Sigmoid colon (tissue), 7 donors: ENCODE measurements at places on chromosomes 11 and 22. TPM values are rescaled to one million over a fixed set of nuclear protein-coding genes. Genes with fewer than 3 reads are reported as not detected.
A peak's percentile ranks its signal among the peaks of the same experiment; 100 is the strongest.

Gene PLXNB2
- 60.4 TPM for total RNA-seq

- DNase-seq, result no peak
Observed at GRCh38 chr11:95076981-95077380, 10.3 kb downstream of the SRSF8 start.

Gene MAJIN
- not detected for total RNA-seq

Gene OR52I1
- total RNA-seq, result not detected

GRCh38 chr11:11010624-11011127 lies 152.8 kb upstream of the ZBED5 start:
- no peak for DNase-seq

GRCh38 chr11:129655247-129655832 lies 160.3 kb upstream of the TMEM45B start:
- DNase-seq, result no peak

Gene B4GAT1
- 41.4 TPM for total RNA-seq

Gene TMEM151A
- total RNA-seq, result 0.36 TPM

DNA sequence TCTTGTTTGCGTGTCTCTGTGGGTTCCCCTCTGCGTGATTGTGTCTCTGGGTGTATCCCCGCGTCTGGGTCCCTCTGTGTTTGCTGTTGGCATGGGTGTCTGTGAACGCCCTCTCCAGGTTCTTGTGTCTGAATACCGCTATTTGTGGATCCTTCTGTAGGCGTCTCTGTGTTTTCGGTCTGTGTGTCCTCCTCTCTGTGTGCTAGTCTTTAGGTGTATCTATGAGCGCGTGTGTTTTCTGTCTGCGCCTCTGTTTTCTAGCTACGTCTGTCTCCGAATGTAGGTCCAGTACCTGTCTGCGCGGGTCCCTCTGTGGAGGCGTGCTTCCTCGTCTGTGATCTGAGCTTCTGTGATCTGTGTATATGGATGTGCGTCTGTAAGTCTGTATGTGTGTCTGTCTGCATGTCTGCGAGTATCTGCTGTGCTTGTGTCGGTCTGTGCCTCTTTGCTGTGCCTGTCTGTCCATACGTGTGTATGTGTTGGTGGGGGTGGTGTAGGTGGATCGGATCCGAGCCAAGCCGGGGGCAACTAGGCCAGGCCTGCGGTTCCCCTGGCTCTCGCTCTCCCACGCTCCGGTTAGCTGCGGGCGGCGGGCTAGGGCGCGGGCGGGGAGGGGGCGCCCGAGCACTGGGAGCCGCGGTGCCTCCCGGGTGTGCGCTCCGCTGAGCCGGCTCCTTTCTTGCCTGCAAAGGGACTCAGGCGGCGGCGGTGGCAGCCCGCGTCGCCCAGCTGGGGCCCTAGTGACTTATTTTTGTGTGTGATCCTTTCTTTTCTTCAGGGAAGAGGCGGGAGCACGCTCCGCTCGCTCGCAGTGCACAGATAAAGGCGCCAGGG lies 105.3 kb upstream of the E2F8 start:
- no peak for DNase-seq

- no peak for DNase-seq
Observed at GRCh38 chr22:36237462-36238372, 1.6 kb downstream of the APOL2 start.

Gene TMPRSS6
- total RNA-seq, result not detected

DNA sequence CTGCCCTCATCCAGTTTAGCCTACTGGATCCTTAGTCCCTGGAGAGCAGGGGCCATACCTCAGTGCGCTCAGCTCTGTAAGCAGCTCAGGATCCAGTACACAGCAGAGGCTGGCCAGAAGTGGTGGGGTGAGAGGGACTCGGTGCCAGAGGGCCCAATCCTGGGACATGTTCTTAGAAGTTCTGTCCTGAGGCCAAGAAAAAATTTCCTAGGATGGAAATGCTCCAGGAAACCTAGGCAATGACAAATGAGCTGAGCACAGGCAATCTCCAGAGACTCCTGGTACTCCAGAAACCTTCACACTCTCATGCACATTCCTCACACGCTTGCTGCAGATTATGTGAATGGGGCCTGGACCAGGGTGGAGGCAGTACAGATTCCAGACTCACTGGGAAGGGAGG lies 89.6 kb downstream of the SERGEF start:
- DNase-seq, result no peak

DNA sequence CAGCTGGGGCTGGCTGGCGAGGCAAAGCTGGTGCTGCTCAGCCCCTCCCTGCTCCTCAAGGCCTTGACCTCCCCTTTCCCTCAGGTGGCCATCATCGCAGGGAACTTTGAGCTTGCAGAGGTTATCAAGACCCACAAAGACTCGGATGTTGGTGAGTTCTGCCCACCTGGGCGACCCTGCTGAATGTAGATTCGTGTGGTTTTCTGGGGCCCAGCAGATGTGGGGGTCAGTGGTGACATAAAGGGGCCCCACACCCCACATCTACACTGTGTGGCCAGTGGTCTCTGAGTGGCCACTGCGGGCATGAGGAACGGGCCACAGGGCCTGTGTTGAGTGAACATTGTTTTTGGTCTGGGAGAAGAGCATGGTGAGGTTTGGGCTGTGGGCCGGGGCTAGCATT lies 11.9 kb downstream of the SHANK3 start:
- no peak for DNase-seq

Gene PIK3IP1
- 55.0 TPM for total RNA-seq

Gene OR5P2
- not detected for total RNA-seq

GRCh38 chr22:49937758-49938564 lies 19.5 kb downstream of the CRELD2 start:
- DNase-seq, result no peak

- no peak for DNase-seq
Observed at GRCh38 chr22:23281053-23281405, 100.7 kb downstream of the BCR start.

DNA sequence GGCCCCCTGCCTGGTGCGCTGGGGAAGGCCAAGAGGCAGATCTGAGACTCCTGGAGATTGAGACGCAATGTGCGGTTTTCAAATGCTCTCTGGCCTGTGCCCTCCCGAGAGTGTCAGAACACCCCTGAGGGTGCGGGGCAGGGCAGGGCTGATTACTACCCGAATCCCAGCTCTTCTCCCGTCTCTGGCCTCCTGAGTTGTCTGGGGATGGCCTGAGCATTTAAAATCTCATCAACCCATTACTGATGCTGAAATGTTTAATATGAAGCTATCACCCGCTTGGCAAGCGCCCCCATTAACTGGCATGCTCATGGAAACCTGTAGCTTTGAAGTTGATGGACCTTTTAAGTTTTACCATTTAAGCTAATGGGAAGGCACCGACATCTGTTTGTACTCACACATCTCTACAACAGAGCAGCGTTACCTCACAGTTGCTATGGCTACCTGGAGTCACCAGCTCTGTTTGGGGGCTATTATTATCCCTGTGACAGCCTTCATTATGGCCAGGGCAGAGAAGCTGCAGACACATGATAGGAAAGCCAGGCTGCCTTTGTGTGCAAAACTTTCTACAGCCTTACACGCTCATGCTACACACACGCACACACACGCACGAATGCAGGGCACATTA lies 3.6 kb upstream of the MB start:
- DNase-seq, result peak; percentile 86
